Activated T-cell treated with anti-CD3 and anti-CD28 coated beads for 48 hours (primary cell): ENCODE measurements at places on chromosomes 5 and 9.
A peak's percentile ranks its signal among the peaks of the same experiment; 100 is the strongest.

GRCh38 chr5:119655061-119655460 is 25.7 kb downstream of the FAM170A start:
- DNase-seq: no peak

DNA sequence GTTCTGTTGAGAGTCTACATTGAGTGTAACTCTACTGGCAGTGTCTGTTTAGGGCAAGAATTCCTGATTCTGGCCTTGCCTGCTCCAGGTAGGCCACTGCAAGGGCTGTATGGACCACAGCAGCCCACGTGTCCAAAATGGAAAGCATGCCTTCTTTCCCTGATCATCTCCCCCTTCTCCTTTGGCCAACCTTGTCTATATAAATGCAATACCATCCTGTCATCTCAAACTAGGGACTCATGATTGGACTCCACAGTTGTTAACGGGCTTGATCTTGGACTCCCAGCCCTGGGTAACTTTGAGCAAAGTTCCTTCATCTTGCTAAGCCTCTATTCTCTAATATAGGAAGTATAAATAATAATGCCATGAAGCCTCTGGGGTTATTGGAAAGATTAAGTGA is 533.6 kb downstream of the BNC2 start:
- no peak for DNase-seq

DNA sequence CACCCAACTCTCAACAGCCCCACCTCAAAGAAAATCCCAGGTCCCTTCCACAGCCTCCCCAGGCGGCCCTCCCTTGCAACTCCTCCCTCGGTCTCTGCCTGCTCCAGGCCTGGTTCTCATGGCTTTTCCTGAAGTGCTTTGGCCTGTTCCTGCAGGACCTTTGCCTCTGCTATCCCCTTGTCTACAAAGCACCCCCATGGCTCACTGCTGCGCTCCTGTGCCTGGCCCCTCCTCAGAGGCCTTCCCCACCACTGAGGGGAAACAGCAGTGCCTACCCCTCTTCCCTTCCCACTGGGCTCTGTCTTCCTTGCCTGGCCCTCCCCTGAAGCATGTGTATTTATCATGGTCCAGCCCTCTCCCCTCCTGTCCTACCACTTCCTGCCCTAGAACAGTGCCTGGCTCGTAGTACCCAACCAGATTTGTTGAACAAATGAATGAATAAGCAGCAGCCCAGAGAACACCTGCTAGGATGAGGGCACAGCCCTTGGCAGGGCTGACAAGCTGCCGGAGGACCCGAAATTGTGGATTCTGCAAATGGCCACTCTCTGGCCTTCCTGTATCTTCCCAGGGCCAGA is 68.6 kb upstream of the LRRTM2 start:
- no peak for DNase-seq

DNA sequence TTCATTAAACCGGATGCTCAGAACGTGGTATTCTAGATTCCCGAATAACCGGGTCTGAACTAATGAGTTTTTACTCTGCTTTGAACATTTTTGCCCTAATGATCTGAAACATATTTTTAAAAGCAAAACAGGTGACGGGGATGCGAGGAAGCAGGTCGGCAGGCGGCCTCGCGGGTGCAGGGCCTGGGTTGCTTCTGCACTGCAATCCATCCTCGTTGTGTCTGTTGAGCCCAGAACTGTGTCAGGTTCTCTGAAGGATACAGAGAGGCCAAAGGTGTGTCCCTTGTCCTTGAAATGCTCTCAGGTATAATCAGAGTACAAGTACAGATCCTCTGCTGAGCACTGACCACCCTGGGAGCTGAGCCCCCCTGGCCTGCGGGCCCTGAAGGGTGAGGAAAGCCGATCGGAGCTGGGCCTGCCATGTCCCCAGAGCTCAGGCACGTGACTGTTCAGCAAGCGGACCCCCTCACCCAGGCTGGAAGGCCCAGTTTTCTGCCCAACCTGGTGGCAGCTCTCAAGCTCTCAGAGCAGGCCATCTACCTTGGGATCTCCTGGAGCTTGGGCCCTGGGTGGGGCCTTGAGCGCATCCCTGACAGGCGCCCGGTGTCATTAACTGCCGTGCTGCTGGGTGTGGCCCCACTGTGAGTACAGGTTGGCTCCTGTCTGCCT is 151.8 kb downstream of the OLFM1 start:
- DNase-seq: no peak

DNA sequence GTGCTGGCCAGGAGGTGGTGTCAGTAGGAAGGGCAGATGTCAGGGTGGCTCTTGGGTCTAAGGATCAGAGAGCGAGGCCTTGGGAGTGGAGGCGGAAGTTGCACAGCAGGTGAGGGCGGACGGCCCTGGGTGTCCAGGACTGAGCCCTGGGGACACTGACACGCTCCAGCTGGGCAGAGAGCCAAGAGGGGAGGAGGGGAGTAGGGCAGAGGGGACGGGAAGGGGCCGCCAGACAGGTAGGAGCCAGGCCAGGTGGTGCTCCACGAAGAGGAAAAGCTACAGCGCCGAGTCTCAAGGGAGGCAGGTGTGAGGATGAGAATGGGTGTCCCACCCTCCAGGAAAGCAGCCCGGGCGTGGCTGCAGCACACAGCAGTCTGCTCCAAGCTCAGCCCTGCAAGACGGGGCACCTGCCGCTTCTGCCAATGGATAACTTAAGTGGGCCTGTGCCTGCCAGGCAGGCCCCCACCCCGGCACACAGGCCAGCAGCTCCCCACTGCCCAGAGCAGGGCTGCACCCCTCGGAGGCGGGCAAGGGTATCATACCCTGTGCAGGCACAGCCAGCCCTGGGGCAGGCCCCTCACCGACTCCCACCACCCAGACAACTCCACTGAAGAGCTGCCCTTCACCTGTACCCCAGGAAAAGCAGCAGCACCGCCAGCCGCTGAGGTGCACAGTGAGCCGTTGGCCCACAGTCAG is 4.9 kb downstream of the TPRN start:
- DNase-seq: no peak

DNA sequence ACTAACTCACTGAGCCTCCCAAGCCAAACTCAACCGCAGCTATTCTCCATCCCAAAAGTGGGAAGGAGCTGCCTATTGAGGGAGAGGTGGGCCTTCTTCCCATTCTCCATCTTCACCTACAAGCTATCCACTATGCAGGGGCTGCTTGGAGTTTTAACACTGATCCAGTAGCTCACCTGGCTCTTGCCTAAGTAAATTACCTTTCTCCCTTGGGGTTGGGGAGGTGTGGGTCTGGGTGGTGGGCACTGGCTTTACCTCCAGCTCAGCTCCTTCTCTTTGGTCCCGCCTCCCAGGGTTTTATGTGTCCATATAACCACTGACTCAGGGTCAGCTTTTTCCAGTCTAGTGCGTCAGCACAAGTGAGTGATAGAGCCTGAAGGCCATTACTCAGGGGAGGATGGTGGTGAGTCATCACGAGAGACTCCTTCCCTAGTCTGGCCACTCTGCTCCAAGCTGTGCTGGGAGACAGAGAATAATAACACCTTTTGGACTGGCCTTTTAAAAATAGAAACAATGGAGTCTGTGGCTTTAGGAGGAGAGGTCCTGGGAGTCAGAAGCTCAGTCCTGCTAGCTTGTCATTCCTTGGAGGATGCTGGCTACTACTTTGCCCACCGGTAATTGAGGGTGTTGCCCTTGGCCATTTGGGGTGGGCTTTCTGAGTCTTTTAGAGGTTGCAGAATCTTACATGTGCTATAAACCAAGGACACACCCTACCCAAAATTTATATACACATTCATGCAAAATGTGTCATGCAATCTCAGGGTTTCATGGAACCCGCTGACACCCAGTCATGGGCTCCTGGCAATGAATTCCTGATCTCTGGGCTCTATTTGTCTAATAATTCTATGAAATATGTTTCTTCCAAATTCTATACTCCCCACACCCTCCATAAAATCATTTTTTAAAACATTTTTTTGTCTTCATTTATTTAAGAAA is 35.6 kb upstream of the ATP6V1G1 start:
- DNase-seq: no peak

GRCh38 chr5:27009540-27009915 is 28.9 kb downstream of the CDH9 start:
- DNase-seq: no peak

GRCh38 chr9:16484744-16485143 is 385.7 kb downstream of the BNC2 start:
- no peak for DNase-seq

- DNase-seq: peak; percentile 4
These were observed 137.7 kb upstream of the GRIA1 start for GRCh38 chr5:153352685-153353219.

GRCh38 chr9:34370970-34371880 is 5.5 kb downstream of the MYORG start:
- no peak for DNase-seq

DNA sequence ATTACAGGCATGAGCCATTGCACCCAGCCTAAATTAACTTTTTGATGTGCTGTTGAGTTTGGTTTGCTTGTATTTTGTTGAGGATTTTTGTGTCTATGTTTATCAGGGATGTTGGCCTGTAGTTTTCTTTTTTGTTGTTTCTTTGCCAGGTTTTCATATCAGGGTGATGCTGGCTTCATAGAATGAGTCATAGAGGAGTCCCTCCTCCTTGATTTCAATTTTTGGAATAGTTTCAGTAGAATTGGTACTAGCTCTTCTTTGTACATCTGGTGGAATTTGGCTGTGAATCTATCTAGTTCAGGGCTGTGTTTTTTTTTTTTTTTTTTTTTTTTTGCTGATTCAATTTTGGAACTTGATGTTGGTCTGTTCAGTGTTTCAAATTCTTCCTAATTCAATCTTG is 1164.3 kb upstream of the DMAC1 start:
- DNase-seq: no peak

DNA sequence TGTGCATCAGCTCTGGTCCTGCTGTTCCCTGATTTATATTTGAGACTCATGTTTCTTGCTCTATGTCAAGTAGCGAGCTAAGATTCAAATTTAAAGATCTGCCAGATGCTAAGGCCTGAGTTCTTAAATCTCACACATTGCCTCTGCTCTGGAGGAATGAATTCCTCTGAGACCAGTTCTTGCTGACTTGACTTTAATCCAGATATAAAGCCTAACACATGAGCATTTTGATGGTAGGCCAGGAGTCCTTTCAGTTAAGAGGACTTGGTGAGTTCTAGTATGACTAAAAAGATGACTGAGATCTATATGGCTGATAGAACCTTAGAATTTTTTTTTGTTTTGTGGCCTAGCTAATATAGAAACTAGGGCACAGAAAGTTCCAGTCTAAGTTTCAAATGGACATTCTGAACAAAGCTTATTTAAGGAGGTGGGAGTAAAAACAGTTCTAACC is 1.3 kb upstream of the INIP start:
- DNase-seq: no peak

DNA sequence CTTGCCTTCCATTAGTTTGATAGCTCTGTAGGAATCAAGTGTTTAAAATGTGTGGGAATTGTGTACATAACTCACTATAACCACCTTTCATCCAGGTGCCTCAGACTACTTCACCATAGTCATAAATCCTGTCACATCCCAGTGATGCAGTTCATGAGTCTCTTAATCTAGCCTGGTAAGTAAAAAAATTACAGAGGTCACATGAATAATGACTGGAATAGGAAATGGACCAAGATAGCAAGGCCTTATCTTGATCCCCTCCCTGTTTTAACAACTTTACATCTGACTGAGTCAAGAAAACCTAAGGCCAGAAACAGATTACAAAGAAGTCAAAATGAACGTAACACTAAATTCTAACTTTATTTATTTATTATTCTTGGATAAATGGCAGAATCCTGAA is 1.5 kb upstream of the RNF145 start:
- DNase-seq: no peak

DNA sequence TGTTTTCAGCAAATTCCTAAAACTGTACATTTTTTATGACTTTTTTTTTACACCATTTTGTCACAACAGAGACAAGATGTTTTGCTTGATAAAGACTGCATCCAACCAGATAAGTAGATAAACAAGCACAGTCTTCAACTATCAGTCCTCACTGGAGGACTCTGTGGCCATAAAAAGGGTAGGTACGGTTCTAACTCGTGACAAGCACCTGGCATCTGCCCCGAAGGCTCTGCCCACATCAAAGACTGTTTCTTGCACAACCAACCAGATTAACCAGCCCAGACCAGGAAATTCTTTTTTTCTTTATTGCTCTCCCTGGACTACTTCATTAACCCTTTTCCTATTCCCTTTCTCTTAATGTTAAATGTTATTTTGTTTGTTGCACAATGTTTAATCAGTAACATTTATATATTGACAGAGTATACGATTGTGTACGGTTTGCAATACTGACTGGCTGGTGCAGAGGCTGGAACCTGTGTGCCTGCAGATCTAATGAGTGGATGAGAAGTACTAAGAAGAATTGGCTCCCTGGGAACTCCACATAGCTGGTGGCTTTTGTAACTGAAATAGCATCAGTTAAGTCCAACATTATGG is 74.1 kb downstream of the SERINC5 start:
- DNase-seq: no peak

DNA sequence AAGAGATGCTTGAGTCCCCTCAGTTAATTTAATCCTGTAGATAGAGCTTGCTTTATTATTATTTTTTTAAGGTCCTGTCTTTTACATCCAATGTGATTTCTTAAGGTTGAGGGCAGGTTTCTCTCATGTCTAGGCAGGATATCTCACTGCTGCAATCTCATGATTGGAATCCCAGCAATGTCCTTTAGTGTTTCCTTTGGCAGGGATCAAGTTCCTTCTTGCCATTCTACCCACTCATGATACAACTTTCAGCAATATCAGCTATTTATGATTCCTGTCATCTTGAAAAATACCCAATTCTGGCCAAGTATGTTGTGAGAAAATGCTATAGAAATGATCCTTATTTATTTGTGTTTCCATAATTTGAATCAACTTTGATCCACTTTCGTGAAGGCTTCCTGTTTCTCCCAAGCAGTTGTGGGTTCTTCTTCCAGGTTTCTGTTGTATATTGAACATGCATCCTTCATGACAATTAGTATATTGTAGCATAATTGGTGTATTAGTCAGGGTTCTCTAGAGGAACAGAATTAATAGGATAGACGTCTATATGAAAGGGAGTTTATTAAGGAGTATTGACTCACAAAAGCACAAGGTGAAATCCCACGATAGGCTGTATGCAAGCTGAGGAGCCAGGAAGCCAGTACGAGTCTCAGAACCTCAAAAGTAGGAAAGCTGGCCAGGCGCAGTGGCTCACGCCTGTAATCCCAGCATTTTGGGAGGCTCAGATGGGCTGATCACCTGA is 18.4 kb upstream of the VPS13A start:
- no peak for DNase-seq

DNA sequence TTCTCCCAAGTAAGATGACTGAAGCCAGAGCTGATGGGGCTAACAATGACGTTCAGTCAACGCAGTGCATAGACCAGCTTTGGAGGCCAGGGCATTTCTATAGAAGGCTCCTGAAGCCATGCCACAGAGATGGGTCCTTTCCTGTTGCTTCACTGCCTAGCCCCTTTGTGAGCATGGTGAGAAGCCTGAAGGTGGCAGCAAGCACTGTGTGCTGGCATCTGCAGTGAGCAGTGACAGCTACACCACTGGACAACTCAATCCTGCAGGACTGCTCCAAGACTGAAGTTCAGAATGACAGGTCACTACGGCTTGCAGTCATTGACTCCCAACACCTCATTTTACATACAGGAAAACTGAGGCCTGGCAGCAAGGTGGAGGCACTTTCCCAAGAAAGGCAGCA is 229.0 kb downstream of the TSSK1B start:
- no peak for DNase-seq

DNA sequence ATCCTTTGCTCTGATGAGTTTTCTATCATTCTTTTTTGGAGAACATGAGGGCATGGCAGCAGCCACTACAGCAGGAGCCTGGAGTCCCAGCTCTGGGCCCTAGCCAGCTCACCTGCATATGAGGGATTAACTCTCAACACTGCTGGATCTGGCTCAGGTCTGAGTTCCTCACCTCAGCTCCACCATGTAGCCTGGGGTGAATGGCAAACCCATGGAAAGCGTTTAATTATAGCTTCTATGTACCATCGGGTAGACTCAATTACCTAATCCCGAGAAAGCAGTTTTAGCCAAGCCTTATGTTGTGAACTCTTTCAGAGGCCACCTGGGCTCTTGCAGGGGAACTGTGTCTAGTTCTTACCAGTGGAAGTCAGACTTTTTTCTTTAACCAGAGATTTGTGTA is 3.9 kb upstream of the S100Z start:
- DNase-seq: no peak
